ENCODE measurements at places on chromosomes 7 and 10.

DNA sequence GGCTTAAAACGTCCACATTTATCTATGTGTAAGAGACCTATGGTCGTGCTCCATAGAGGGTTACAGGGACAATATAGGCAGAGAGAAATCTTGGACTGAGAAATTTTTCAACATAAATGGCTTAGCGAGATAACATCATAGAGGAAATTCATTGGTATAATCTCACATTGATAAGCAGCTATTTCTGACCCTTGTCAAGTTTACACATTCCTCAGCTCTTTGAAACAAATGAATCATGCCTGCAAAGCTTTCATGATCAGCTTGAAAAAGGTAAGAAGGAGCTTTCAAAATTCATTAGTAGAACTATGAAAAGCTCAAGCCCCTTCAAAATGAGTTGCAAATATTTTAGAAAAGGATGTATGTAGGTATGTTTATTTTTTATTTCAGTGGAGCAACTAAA is 478.8 kb downstream of the NEBL start:
- no peak for DNase-seq

GRCh38 chr7:72268796-72269195 is 143.3 kb downstream of the CALN1 start:
- no peak for DNase-seq

- no peak for DNase-seq
Measured at GRCh38 chr7:87339373-87339897, 6.0 kb upstream of the CROT start.

DNA sequence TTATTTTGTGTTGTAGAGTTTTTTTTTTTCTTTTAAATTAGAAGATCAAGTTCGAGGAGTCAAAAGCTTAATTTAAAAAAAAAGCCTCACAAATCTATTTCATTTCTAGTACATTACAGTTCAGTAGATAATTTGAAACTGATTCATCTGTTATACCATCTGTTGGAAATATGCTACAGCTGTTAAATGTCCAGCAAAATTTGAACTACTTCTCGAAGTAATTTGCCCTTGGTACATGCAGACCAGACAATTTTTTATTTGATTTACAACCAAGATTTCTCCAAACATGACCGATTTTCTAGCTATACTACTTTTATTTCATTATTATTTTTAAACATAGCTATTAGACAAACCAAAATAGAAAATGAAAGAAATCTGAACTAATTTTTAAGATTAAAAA is 647.9 kb downstream of the CNTNAP2 start:
- no peak for DNase-seq

DNA sequence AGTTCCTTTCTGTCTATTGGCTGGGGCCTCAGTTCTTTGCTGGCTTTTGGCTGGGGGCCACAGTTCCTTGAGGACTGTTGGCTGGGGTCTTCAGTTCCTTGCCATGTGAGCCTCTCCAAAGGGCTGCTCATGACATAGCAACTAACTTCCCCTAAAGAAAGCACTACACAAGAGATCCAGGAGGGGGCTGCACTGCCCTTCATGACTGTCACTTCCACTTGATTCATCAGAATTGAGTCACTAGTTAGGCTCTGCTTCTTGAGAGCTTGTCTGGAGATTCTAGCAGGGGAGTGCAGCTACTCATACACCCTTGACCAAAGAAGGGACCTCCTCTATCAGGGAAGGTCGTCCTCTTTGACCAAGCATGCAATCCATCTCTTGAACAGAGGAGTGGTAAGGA is 38.0 kb upstream of the MKX start:
- DNase-seq, result no peak

DNA sequence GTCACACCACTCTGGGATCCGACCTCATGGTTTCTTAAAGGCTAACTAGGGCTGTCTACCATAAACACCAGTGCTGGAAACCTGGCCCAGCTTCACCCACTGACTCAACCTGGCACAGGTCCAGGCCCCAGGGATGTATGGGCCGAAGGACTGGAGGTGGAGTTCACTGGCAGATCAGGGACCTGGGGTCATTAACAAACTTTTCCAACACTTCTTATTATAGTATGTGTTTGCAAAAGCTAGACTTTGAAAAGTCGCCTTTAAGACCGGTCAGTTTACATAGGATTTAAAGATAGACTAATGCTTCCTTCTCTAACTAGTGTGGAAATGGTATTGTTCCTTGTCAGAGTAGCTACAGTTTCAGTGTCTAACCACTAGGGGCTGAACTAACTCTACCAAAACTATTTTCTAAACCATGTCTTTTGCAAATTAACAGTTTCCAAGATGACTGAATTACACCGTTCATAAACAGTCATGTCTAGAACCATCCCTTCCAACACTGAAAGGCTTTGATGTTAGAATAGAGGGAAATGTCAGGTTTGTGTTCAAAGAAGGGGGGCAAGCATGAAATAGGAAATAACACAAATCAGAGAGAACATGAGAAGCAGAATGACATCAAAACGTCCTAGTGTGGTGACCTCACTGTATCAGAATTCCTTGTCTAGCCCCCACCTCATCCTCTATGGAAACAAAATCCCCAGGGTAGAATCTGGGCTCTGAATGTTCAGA is 29.7 kb downstream of the STN1 start:
- no peak for DNase-seq

GRCh38 chr10:103466734-103467133 is 8.0 kb upstream of the CALHM1 start:
- no peak for DNase-seq

DNA sequence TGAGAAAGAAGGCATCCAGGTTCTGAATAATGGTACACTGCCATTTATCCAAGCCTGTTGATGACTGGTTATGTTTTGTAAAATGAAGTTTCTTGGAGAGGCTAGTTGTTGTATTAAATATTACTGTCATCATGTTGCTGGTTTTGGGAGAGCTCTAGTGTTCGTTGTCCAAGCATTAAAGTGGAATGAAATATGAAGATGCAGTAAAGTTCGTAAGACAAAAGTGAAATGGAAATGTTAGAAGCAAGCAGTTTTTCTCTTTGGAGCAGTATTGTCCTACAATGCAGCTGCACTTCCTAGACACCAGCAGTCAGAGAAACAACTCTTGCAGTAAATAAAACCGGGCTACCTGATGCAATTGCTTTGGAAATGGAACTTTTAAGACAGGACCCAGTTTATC is 156.8 kb upstream of the FZD1 start:
- DNase-seq, result no peak

DNA sequence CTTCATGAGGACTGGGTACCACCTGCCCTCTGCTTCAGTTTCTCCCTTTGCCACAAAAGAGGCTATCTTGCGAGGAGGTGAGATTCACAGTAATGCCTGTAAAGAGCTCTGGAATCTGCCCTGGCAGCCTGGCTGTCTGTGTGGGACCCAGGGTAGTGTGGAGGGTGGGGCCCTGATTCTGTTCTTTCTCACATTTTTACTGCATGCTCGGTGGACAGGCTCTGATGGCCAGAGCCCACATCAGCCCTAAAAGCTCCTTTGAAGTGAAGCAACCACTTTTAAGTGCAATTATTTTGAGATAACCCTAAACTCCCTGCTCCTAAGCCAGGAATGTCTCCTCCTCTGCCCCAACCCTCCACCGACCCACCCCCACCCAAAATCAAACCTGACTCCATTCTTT is 92.1 kb upstream of the PODXL start:
- no peak for DNase-seq

DNA sequence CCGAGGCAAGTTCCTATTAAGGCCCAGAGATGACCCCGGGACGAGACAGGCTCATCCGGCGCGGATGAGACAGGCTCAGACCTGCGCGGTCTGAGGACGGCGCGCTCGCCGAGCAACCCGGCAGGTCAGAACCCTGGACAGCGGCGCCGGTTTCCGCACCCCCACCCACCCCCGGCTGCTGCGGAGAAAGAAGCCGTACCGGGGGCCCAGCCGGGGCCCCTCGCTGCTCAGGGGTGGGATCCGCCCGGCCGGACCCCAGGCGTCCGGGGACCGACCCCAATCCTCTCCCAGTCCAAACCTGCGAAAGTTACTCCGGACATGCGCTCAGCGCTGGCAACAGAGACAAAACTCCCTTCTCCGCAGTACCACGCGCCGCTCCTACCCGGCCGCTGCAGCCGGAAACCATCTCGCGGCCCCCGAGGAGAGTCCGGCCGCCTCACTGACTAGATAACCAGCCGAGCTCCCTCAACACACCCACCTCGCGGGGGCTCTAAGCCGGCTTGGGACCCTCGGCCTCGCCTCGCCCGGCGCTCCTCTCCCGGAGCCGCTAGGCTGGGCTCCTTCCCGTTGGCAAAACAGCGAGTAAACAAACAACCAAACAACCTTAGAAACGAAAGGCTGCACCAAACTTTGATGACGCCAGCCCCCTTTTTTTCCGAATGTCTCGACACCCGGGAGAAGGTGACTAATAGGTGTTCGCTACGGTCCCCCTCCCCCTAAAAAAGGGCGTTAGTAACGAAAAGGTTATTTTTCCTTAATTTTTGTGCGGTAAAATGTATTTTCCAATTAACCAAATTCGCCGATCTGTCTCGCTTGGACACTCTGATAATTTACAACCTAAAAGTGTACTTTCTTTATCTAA is 2.3 kb upstream of the DRGX start:
- no peak for DNase-seq

DNA sequence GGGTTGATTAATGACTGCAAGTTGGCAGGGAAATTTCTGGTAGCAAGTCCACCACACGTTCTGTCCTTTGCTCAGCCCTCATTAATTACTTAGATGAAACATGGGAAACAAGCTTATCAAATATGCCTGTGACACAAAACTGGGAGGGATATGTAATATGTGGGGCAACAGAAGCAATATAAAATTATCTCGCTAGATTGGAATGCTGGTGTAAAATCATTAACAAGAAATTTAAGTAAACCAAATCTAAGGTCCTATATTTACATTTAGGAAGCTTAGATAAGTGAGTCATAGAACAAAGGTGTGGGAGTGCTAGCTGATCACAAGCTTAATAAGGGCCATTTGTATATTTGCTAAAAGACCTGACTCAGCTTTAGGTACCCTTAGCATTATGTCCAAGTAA is 23.5 kb downstream of the TRPV5 start:
- DNase-seq, result no peak

- no peak for DNase-seq
Measured at GRCh38 chr7:42392826-42393225, 155.8 kb upstream of the GLI3 start.

DNA sequence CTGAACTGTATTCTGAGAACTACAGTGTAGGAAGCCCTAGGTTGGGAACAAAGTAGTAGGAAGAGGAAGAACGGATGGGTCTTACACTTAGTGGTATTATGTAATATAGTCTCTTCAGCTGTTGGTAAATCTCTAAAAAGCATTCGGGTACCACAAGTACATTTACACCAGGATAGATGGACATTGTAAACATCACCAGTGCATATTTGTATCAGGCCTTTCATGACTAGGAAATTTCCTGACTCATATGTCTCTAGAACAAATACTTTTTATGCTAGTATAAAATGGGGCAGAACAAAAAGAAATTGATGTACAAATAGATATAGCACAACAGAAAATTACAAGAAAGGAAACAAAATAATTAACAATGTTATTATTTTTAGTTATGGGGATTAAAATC is 21.5 kb upstream of the OR6B1 start:
- DNase-seq, result no peak

DNA sequence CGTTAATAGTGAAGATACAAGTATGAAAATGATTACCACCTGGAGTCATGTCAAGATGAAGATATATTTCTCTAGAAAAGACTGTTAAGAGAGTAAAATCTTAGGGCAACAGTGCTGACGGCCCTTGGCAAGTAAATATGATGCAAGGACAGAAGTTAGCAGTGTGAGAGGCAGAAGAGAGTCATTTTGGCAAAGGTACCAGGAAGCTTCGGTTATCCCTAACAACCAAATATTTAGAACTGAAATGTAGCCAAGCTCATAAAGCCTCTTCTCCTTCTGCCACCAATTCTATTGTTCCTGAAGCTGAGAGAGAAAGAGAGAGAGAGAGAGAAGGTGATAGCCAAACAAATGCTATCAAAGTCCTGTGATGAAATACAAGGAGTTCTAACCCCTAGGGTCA is 109.6 kb downstream of the MACC1 start:
- DNase-seq, result no peak

- DNase-seq, result no peak
Measured at GRCh38 chr7:95330961-95331337, 6.6 kb upstream of the PON1 start.

GRCh38 chr10:109025172-109025571 is 898.1 kb downstream of the XPNPEP1 start:
- DNase-seq, result no peak

DNA sequence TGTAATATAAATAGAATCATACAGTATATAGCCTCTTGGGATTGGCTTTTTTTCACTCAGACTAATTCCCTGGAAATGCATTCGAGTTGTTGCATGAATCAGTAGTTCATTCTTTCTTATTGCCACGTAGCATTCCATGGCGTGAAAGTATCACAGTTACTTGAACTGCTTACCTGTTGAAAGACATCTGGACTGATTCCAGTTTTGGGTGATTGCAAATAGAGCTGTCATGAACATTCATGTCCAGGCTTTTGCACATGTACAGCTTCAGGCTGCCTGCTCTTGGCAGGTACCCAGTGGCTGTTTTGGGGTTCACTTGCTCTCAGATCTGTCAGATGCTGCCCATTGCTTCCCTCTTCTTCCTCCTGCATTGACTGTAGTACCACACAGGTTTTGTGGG is 54.9 kb downstream of the LRGUK start:
- DNase-seq, result no peak

DNA sequence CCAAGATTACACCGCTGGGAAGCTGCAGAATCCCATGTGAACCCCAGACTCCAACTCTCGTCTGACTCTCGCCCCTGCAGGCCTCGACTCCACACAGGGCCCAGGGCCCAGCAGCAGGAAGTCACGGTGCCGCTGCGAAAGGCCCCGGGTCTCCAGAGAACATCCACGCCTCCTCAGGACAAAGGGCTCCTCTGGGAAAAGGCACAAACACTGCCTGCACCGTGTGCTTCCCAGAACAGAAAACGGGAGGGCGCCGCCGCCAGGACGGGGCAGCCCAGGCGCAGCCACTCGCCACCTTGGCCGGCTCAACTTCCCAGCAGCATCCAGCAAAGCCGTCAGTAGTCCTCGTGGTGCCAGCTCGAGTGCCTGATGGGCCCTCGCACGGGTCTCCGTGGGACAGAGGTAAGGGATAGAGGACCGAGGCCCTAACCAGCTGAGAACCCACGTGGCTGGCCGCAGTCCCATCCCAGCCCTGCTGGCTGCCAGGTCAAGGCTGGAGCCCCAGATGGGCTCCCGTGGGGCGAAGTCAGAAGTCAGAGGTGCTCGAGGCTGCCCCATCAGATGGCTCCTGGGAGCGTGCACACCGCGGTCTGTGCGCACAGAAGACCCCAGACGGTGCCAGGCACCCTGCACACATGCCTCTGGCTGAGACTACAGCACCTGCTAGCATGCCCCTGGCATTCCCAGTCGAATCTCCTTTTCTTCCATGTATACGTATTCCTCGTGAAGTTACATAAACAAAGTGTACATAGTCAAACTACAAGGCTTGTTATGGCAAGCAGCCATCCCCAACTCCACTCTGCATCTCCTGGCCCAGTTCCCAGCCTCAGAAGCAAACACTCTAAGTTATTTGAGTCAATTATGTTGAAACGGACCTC is 60.2 kb downstream of the MAD1L1 start:
- DNase-seq, result no peak

Data from amygdala (tissue), 56 donors.